ENCODE measurements at places on chromosomes 6 and 20.

DNA sequence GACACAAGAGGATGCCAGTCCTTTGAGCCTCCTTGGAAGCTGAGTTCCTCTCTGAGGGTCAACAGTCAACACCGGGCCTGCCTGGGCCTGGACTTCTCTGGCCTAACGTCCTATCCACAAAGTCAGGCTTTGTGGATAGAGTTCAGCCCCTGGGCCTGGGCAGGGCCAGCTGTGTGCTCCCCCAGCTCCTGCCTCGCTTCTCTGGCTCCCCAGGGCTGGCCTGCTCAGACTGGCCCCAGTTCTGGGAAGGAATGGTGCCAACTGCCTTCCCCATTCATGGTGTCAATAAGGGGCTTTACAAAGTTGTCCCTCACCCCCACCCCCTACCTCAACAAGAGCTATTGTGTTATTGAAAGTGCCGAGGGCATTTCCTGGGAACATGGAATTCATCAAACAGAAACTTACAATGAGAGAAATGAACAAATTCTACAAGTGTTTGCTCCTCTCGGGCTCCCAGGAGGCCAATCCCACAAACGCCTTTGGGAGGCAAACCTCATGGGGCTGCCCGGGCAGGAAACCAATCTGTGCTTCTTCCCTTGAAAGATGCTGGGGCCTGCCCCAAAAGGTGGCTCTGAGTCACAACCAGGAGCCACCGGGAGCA lies 26.5 kb upstream of the PPP1R14C start:
- DNase-seq: no peak

DNA sequence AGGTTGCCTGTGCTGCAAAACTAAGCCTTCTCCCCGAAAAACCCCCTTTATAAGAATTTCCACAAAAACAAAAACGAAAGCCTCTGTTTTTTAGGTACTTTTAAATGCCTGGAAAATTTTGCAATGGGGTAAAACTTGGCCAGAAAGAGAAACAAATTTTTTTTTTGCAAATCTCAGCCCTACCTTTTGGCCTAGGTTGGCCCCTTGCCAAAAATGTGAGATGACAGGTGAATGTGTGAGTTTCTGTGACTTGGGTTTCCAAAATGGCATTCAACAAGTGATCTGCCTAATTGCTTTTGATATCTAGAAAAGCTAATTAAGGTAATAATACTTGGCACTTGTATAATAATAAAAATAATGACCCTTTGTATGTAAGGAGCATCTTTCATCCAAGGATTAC lies 48.4 kb downstream of the MAFB start:
- DNase-seq: no peak

DNA sequence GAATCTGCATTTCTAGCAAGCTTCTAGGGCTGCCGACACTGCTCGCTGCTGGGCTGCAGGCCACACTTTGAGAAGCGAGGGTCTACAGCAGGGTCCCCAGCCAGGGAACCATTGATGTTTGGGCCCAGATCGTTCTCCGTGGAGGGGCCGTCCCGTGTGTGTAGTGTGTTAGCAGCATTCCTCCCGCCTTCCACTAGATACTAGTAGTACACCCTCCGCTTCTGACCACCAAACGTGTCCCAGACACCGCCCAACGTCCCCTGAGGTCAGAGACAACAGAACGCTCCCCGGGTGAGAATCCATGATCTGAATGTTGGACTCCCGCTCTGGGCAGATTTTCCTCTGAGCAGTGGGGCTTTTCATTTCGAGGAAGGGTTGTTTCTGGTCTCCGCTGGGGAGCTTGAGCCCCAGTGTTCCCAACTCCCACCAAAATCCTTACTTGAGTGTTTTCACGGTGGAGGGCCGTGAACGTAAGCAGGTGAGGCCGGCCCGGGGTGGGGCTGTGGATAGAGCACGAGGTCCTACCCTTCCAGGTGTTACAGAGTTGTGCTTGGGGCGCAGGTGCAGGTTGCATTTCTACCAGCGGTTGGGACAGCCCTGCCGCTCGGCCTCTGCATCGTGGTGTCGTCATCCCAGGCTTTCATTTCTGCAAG lies 124.6 kb downstream of the SYCP2 start:
- no peak for DNase-seq

- DNase-seq: no peak
These were observed 4.6 kb downstream of the NELFCD start for GRCh38 chr20:58985656-58986055.

- DNase-seq: no peak
These were observed 693 bp upstream of the GNAS-AS1 start for GRCh38 chr20:58851221-58851968.

Measured in posterior cingulate gyrus (tissue), 11 donors.